ENCODE measurements at places on chromosomes 13 and 19.

DNA sequence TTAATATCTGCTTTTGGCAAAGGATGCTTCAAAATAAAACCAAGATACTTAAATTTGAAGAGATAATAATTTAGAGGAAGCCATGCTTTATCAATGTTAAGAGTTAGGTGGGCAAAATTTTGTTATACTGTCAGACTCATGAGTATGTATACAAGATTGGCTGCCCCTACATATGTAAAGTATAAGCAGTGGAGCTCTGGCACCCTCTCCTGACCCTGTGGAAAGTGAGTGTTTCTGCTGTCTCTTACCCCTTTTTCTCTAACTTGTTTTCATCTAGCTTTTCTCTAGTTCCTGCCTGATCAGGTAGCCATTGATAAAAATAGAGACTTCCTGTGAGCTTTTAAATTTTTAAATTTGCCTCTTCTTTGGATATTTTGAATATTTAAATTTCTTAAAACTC lies 710.9 kb upstream of the SPRY2 start:
- DNase-seq = no peak

GRCh38 chr13:93462151-93462550 lies 235.5 kb downstream of the GPC6 start:
- DNase-seq = no peak

DNA sequence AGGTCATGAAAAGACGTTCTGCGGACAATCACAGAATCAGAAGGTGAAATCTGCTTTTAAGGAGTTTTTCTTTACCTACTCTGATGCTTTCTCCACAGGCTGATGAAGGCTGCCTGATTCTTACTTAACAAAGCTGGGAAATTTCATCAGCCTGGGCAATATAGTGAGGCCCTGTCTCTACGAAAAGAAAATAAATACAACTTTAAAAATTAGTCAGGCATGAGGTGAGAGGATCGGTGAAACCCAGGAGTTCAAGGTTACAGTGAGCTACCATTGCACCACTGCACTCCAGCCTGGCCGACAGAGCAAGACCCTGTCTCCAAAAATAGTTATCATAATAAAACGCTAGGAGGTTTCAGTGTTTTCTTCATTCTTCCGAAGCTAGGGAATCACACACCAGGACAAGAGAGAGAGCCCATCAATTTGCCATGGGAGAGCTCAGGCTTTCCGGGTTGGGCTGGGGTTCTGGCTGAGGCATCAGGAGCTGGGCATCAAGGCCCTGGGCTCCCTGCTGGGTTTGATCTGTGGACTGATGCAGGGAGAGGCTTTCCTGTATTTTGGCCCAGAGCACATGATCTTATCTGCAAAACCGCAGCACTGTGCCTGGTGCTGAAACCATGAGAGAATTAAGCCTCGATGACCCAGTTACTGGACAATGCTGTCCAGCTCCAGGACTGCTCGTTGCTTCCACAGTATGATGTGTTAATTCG lies 25.1 kb upstream of the CEBPG start:
- no peak for DNase-seq

GRCh38 chr19:6577476-6578125 lies 13.3 kb downstream of the CD70 start:
- no peak for DNase-seq

GRCh38 chr19:38616265-38616664 lies 1.5 kb downstream of the MAP4K1 start:
- DNase-seq = no peak

- no peak for DNase-seq
Observed at GRCh38 chr19:15093001-15093400, 11.0 kb downstream of the OR1I1 start.

DNA sequence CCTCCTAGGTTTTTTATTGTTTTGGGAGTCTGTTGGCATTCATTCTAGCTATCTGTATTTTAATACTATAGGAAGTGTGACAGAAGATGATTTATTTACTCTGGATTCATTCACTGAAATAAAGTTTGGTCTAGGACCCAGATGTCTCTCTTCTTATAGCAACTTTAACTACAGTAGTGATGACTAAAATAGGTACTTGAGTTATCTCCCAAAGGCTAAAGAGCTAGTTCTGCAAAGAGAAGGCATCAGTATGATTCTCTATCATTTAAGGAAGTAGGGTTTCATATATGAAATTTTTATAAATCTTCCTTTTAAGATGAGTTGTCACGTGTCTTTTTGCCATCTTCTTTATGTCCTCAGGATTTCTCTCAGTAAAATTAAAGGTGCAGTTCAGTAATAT lies 507.4 kb downstream of the KCTD12 start:
- no peak for DNase-seq

DNA sequence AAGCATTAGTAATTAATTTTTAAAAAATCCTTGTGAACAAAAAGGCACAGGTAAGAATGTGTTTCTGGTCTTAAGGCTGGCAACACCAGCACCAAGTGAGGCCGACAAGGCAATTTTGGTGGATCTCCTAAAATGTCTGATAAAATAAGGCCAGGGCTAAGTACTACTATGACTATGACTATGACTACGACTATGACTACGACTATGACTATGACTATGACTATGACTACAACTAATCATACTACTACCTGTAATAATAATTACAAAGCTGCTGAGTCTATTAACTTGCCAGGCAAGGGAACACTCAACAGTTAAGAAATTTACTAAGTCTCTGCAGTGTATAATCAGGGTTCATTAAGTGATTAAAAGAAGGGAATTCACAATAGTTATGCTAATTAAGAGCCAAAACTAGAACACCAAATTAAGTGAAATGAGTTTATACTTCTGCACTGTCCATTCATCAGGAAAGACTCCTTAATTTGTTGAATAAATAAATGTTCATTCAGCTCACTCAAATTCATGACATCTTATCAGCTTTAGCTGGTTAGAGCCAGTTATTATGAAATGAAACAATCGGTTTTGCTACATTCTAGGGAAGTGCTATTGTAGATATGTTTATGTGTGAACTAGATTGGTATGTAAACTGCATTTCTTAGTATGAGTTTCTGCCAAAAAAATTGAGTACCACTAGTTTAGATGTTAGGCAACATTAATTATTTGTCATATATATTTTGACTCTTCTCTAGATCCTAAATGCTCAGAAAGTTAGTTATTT lies 1626.2 kb upstream of the PCDH20 start:
- DNase-seq = no peak

GRCh38 chr13:45195421-45195820 lies 5.4 kb downstream of the KCTD4 start:
- no peak for DNase-seq

DNA sequence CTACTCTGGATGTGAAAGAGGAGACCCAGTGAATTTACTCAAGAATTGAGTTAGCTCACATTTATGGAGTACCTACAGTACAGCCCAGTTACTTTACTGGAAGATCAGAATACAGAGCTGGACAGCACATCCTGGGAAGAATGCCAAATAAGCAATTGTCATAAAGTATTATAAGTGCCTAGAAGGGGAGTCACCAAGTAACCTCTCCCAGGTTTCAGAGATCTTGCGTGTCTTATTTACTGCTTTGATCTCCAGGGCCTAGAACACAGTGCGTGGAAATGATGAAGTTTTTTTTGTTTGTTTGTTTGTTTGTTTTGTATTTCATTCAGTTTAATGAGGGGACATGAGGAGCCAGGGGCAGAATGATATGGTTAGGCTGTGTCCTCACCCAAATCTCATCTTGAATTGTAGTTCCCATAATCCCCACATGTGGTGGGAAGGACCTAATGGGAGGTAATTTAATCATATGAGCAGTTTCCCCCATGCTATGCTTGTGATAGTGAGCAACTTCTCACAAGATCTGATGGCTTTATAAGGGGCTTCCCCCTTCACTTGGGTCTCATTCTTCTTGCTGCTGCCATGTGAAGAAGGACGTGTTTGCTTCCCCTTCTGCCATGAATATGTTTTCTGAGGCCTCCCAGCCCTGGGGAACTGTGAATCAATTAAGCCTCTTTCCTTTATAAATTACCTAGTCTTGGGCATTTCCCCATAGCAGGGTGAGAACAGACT lies 5.2 kb downstream of the GARRE1 start:
- no peak for DNase-seq

DNA sequence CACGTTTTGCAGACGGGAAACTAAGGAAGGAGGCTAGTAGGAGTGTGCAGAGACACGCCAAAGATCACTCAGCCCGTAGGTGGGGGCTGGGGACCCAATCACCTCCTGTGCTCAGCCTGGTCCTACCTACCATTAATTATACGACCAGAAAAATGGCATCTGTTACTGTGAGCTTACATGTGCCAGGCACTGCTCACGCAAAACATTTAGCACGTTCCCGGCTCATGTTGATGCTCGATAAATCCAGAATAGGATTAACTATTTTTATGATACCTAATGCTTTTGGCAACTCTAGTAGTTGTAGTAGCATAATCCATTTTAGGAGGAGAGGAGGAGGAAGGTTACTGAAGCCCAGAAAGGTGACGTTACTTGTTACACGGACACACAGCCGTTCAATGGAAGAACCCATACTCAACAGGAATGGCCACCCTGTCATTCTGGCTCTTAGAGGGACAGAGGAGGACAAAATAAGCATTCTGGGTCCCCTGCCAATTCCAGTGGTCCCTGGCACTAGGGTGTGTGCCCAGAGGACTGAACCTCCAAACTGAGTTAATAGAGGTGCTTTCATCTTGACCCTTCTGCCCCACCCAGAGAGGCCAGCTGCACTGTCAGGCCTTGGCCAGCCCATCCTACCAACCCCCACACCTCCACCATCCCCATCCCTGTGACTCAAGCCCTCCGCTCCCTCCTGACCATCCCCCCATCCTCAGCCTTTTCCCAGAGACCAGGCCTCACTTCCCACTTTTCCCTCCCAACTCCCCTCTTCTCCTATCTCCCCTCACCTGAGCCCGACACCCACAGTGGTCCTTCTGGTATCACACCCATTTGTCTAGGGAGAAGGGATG lies 5.0 kb upstream of the EML2 start:
- no peak for DNase-seq

- no peak for DNase-seq
Observed at GRCh38 chr13:37986811-37987210, 117.2 kb upstream of the TRPC4 start.

DNA sequence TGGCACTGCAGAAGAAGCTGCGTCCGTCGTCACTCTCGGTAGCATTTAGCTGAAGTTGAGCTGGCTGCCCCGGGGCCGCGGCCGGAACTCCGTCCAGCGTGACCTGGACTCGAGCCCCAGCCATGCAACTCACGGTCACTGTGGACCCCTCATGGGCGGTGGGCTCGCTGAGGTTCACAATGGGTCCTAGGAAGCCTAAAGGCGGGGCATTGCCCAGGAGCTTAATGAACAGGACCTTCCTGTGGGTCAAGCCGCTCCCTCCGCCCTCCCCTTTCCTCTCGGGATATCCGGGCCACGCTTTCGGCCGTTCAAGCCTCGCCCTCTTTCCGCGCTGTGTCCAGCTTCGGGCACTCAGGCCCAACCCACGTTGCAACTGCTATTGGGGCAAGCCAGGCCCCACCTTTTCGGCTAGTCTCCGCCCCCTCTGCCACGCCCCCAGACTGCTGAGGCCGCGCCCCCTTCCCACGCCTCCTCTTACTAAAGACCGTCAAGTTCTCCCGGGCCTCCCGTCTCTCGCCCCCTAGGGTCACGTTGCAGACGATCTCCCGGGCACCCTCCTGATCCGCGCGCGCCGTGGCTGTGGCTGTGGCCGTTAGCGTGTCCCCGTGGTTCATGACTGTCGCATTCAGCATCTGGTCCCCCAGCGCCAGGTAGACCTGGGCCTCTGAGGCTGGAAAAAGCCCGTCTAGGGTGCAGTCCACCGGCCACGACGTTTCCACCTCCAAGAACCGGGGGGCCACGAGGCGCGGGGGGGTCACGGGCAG lies 1.4 kb upstream of the RAVER1 start:
- DNase-seq = peak; percentile 85

GRCh38 chr13:112636401-112636975 lies 48.5 kb upstream of the TUBGCP3 start:
- DNase-seq = no peak

GRCh38 chr19:31959527-31960018 lies 385.8 kb upstream of the ZNF507 start:
- DNase-seq = no peak

DNA sequence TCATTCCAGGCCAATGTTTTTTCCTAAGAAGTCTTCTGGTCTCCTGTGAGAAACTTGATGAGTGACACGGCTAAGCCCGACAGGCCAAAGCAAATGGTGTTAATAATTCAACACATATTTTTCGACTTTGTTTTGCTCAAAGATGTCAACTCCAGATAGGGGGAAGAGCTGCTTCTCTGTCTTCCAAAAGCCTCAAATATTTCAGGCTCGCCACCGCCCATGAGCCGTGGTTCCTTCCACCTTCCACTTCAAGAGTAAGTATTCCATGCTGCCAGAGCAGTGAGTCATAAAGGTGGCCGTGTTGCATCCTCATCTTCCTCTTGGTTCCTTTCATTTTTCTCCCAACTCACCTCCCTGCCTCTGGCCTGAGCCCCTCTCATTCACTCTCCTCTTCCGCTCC lies 272.6 kb downstream of the EFNB2 start:
- DNase-seq = no peak

DNA sequence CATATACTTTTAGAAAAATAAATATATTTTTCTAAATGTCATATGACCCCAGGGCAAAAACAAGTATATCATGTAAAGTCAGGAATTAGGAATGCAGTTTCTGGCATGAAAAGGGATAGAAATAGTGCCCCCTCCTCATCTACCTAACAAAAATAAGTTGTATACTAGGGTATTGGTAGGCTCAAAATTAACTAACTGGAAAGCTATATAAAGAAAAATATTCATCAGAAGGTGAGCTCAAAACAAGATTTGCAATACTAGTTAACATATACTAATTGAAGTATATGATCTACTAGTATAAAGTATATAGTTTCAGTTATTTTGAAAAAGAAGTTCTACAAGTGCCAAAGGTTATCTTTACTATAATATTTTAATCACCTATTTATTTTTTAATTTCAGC lies 200.2 kb downstream of the GPC5 start:
- no peak for DNase-seq

GRCh38 chr13:46587807-46588418 lies 34.9 kb downstream of the LRCH1 start:
- DNase-seq = no peak

DNA sequence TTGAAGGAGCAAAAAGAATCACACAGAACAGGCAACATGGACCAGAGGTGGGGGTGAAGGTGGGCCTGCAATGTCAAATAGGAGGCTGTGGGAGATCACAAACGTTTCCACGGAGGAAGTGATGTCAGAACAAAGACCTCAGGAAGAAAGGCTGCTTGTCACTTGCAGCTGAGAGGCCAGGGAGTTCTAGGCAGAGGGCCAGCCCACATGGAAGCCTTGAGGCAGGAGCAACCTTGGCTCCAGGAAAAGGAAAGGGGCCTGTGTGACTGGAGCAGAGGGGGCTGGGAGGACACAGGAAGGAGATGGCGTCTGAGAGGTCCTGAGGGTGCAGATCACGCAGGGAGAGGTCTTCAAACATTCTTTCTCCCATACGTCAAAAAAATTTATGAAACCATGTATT lies 16.3 kb downstream of the ZNF160 start:
- no peak for DNase-seq
